LoVo (cell line): ENCODE measurements at places on chromosomes 11 and 22.

- DNase-seq: no peak
Observed at GRCh38 chr11:36041988-36042611, 98.2 kb downstream of the LDLRAD3 start.

DNA sequence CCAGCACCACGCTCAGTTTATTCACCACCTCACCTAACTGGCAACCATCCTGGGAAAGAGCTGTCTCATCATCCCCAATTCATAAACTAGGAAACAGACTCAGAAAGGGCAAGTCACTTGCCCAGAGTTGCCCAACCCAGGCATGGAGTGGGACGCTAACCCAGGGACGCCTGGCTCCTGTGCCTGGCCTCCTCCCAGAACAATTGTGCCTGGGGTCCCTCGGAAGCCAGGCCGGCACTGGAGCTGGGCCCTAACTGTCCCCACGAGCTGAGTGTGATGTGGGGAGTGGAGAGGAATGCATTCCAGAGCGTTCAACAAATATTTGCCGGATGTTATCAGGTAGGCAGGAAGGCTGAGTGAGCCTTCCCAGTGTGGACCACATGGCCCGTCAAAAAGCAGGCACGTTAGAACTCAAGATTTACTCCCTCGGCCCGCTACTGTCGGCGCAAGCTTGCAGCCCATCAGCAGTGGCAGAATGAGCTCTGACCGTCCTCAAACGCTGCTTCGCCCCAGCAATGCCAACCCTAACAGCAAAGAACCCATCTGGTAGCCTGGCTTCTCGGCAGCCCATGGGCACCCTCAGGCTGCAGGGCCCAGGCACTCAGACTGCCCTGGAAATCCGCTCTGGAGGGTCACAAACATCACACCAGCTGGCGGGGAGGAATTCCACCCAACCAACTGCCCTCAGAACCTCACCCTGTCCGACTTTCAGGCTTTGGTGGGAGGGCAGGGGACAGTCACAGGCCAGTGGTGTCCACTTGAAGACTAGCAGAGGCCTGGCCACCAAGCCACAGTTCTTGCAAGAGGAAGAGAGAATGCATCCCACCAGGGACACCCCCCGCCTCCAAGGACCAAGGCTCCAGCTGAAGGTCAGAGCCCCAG, 35.6 kb downstream of the MYH9 start:
- DNase-seq: no peak

DNA sequence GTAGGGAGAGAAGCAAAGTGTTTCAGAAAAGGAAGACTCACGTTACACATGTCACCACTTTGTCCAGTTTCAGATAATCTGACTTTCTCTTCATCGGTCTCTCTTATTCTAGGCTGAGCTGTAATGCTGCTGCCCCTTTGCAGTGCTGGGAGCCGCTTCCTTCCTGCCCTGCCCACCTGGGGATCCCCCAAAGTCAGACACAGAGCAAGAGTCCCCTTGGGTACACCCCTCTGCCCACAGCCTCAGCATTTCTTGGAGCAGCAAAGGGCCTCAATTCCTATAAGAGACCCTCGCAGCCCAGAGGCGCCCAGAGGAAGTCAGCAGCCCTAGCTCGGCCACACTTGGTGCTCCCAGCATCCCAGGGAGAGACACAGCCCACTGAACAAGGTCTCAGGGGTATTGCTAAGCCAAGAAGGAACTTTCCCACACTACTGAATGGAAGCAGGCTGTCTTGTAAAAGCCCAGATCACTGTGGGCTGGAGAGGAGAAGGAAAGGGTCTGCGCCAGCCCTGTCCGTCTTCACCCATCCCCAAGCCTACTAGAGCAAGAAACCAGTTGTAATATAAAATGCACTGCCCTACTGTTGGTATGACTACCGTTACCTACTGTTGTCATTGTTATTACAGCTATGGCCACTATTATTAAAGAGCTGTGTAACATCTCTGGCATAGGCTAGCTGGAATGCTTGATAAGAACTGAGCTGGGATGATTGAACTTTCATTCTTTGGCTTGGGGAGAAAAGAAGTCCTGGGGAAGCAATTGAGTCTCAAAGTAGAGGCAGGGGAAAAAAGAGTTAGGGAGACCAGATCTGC, 31.2 kb upstream of the SMIM35 start:
- no peak for DNase-seq

DNA sequence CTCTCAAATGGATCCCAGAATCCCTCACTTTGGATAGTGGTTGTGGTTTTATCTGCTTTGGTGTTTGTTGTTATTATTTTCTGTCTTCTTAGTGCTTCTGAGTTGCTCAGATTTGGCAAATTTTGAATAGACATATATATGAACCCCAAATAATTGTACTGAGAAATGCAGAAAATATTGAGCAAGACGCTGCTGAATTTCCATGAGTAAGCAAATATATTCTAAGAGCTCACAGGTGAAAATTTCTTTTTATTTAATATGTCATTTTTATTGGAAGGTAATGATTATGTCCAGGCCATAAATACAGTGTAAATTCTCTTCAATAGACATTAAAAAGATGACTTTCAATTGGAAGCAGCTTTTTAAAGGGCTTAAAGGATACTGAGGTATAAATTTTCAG, 152.1 kb downstream of the FAT3 start:
- DNase-seq: no peak

DNA sequence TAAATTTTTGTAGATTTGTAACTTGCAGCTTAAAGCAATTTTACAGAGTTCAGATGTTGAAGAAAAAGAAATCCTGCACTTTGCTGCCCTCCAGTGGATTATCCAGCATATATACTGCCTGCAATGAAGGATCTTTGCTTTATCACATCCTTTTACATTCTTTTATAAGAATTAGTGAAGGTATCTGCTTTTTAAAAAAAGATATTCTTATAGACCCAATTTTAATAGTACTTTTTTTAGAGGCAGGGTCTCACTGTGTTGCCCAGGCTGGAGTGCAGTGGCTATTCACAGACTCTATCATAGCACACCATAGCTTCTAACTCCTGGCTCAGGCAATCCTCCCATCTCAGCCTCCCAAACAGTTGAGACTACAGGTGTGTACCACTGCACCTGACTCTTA, 60.7 kb downstream of the TTC17 start:
- DNase-seq: peak; percentile 25

DNA sequence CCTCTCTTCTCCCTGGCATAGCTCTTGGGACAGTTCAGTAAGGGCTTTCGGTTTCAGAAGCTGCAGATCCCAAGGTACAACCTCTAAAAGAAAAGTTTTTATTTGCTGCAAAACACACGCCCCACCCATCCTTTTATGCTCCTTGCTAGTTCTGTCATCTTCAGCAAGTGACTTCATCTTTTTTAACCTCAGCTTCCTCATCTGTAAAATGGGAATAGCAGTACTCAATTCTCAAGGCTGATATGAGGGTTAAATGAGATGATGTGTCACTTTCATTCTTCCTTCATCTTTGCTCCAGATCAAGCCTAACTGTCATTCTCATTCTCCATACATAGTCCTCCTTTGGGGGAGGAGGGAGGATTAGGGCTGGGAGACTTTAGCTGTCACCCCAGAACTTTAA, 90.0 kb upstream of the ALX4 start:
- no peak for DNase-seq

- DNase-seq: peak; percentile 34
Observed at GRCh38 chr11:67372993-67373647, at the start of gene CLCF1. TSS of gene CLCF1 (minus strand) at chr11:67373598. CDS start at chr11:67373539, 59 bp downstream.

- DNase-seq: no peak
Observed at GRCh38 chr11:116707161-116707629, 65.6 kb downstream of the BUD13 start.

DNA sequence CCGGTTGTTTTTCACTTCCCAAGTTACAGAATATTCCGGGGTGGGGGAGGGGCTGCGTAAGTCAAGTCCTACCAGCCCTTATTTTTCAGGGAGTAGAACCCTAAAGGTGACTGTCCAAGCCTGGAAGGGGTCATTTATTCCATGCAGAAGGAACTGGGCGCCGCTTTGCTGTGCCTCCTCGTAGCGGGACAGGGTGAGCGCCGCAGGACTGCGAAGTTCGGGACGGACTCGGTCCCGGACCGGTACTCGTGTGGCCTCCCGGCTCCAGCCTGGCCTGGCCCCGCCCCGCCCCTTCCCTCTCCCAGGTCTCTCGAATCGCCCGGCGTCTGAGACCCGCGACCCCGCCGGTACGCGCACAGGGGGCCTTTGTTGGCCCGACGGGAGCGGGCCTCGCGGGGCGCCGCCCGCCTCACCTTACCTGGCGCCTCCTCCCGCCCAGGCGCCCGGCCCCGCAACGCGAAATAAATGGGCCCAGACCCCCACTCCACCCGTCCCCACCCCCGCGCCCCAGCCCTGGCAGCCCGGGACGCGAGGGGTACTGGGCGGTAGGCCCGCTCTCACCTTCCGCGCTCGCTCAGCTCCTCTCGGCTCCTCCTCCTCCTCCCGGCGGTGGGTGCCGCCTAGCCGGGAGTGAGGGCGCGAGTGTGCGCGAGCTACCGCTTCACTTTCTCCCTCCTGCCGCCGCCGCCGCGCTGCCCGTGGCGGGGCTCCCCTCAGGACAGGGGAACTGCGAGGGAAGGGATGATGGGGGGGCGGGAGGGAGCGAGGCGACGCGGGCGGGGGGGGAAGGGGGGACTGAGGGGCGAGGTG, 698 bp downstream of the PAK1 start:
- peak; percentile 48 for DNase-seq

DNA sequence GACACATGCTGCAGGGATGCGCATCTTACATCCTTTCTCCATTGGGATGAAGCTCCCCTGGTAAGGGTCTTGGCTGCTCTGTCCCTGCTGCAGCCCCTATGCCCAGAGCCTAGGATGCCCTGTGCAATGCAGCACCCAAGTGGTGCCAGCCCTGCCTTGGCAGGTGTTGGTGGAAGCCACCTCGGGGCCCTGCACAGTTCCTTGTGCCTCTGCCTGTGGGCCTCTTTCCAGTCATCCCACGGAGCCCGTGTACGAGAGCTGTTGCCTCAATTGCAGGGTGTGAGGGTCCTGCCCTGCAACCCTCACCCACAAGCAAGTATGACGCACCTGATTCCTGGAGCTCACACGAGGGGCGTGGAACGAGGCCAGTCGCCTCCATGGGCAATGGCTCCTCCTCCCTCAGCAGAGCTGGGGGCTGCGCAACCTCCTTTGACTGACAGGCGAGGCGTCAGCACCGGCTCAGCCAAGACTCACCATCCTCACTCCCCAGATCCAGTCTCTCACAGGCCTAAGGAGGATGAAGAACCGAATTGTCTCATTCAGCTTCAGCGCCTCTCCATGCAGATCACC, 719.6 kb downstream of the BRD1 start:
- no peak for DNase-seq

- no peak for DNase-seq
Observed at GRCh38 chr11:69372589-69373250, 78.8 kb downstream of the MYEOV start.

- no peak for DNase-seq
Observed at GRCh38 chr11:128927683-128928336, 14.9 kb downstream of the TP53AIP1 start.

GRCh38 chr11:93515441-93516025, 27.7 kb downstream of the SMCO4 start:
- DNase-seq: no peak

- no peak for DNase-seq
Observed at GRCh38 chr11:4684631-4685285, 12.9 kb downstream of the OR51E2 start.

DNA sequence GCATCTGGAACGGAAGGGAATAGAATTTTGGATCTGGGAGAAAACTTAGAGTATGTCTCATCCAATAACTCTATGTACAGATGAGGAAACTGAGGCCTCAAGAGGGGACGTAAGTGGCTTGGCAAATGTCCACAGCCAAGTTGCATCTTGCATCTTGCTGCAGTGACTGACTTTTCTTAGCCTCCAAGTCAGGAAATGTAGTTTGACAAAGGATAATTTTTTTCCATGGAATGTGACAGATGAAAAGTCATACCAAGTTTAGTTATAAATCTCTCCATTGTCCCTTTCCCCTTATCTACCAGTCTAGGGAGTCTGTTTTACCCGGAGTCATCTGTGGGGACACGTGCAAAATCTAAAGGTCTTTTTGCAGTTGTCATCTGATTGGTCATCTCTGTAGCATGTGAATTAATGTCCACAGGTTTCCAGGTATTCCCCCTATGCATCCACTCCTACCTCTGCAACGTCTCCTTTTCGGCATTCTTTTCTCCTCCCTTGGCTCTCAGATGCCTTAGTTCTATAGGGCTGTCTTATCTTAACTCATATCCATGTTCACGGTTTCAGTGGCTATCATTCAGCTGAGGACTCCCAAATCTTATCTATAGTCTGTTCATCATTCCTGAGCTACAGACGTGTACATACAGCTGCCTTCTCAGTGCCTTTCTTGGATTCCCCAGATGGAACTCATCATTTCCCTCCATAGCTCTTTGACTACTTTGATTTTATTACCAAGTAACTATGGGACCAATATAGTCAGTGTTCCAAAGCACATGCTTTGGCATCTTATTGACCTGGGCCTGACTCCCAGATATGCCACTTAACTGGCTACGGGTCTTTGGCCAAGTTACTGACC, 139.5 kb upstream of the TIMP3 start:
- DNase-seq: no peak

- no peak for DNase-seq
Observed at GRCh38 chr11:64536997-64537396, 54.0 kb upstream of the SLC22A12 start.

DNA sequence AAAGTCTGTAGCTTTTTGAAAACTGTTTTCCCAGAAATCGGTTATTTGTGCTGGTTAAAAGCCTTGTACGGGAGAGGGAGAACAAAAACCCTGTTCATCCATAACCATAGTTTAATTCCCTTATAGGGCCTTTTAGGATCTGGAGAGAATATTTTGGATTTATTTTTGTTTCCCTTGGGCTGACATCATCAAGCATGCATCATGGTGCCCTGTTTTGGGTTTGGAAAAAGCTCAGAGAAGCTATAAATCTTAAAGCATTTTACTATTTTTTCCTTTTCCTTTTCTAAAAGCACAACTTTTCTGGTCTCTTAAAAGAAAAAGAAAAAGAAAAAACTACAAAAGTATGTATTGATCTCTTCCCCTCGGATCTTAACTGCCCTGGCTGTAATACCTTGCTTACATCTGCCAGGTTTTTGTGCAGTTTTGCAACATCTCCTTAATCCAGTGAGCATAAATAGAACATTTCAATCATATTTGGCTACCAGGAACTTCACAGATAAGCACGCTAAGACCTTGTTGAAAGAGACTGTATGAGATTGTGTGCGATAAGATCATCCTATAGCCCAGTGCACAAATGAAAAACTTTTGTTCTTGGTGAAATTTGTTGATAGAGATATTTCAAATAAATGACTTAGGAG, 88.0 kb downstream of the ZBTB16 start:
- DNase-seq: no peak

GRCh38 chr11:116990061-116990473, 108.2 kb downstream of the SIK3 start:
- DNase-seq: no peak

- DNase-seq: peak; percentile 27
Observed at GRCh38 chr11:3855808-3856491, 486 bp downstream of the STIM1 start.
